Right ventricle myocardium inferior (tissue), 1 donor: ENCODE measurements at places on chromosomes 16 and 17. TPM values are rescaled to one million over a fixed set of nuclear protein-coding genes. Genes with fewer than 3 reads are reported as not detected.

DNA sequence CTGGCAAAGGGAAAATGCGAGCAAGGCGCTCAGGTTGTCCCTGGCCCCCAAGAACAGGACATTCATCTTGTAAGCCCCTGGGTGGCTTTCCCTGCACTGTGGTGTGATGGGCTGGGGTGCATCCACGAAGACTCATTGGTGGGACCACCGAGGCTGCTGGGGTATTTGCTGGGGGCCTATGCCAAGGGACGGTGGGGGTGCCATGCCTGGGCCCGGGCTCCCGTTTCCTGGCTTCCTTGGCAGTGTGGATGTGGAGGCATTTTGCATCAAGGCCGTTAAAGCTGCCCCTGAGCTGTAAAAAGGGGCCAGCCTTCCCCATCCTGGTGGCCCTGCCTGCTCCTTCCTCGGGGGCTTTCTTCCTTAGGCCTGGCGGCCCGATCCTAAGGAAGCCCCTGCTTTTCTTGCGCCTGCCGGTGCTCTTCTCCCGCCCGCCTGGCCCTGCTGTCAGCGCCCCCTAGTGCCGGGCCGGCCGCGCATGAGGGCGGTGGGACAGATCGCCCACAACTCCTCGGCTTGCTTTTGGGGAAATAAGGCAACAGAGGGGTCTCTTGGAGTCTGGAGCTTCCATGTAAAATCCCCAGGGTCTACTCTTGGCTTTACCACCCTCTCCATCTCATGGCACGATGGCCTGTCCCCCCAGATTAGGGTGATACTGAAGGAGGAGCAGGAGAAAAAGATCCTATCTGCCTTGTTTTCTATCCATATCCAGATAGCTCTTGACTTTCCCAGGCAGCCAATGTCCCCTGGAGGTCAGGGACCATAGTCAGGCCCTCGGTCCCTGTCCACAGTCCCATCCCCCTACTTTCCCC is 9.8 kb upstream of the TBX2 start:
- no peak for DNase-seq

GRCh38 chr16:5175266-5175665 is 77.7 kb upstream of the EEF2KMT start:
- no peak for DNase-seq

- DNase-seq, result peak; percentile 32
These were observed 21.5 kb downstream of the NDUFAF8 start for GRCh38 chr17:81260641-81261040.

GRCh38 chr17:69327060-69327831 is at the start of gene ABCA5:
Gene ABCA5 (minus strand): TSS chr17:69327133. CDS start chr17:69314415, 12,718 bp downstream.
- peak; percentile 92 for DNase-seq

DNA sequence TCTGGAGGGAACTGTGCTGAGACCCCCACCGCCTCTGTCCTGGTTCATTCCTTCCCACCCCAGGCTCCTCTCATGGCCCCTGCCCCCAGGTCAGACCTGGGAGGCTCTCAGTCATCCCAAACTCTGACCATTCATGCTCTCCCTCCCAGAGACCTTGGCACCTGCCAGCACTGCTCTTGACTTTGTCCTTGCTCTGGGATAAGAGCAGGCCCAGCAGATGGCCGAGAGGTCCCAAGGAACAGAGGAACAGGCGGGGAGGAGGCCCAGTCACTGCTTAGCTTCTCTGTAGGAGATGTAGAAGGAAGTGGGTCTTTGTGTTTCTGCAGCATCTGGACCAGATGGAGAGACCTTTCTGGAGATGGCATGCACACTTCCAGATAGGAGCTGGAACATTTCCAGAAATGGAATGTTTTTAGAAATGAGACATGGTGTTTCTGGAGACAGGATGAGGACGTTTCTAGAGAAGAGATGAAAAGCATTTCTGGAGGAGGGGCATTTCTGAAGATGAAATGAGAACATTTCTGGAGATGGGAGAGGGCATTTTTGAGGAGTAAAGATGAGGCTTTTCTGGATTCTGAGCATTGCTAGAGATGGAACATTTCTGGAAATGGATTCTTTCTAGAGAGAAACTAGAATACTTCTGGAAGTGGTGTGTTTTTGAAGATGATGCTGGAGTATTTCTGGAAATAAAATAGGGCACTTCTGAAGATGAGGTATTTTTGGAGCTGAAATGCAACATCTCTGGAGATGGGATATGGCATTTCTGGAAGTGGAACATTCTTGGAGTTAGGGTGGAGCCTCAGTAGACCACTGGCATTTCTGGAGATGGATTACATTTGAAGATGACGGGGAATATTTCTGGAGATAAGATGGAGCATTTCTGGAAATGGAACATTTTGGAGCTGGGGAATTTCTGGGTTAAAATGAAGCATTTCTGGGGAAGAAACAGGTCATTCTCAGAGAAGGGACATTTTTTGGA is 55.2 kb downstream of the RAI1 start:
- no peak for DNase-seq

The HSD17B1 gene
- total RNA-seq, result 1.4 TPM
